CD4-positive, alpha-beta T cell (primary cell): ENCODE measurements at places on chromosomes 6 and 20. TPM values are rescaled to one million over a fixed set of nuclear protein-coding genes. Genes with fewer than 3 reads are reported as not detected.
A peak's percentile ranks its signal among the peaks of the same experiment; 100 is the strongest.

GRCh38 chr6:128883906-128884305 is 968 bp downstream of the LAMA2 start:
- peaks cover 8% of the 10 kb centered on the region for H3K4me1 ChIP-seq
- H3K27me3 ChIP-seq: peaks cover 14% of the 10 kb centered on the region
- no peaks in the 10 kb centered on the region for H3K36me3 ChIP-seq
- H3K4me3 ChIP-seq: no peak overlapping the region

DNA sequence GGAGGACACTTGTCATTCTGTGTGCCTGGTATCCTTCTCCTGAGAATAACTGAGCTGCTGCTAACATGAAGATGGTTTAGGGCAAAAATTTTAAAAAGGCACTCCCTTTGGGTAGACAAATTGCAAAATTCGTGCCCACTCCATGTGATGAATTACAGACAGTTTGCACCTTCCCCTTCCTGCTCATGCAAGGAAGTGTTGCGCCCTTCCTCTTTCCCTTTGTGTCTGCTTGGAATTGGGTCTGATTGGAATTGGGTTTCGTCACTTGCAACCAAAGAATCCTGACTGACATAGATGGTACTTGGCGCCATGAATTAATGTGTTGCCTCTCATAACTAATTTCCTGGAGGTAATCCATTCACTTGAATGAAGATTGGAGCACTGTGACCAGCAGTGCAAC is 62.3 kb upstream of the SHLD1 start:
- no peak for DNase-seq
- H3K27me3 ChIP-seq: no peaks in the 10 kb centered on the region
- no peaks in the 10 kb centered on the region for H3K36me3 ChIP-seq
- no peak overlapping the region for H3K4me3 ChIP-seq
- H3K4me1 ChIP-seq: no peaks in the 10 kb centered on the region
- H3K27ac ChIP-seq: no peak overlapping the region

GRCh38 chr20:64052987-64053840 is 3.8 kb upstream of the SOX18 start:
- DNase-seq: no peak
- H3K4me1 ChIP-seq: peaks cover 27% of the 10 kb centered on the region
- no peaks in the 10 kb centered on the region for H3K36me3 ChIP-seq

DNA sequence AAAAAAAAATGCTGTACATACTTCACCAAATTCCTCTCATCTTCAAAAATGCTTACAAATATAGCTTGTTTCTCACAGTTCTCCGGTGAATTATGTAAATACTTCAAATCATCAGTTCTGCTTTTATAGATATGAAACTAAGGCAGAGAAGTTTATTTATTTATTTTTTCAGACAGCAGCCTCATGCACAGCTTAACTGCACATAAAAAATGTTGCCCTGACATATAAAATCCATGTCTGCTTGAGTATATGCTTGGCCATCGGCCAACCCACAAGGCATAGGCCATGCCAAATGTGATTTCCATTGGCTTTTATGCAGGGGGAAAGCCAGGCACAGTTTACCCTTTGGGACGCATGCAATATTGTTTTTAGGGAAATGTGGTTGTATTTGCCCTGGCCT is 57.3 kb upstream of the PHACTR2 start:
- peaks cover 3% of the 10 kb centered on the region for H3K4me1 ChIP-seq
- H3K27me3 ChIP-seq: no peaks in the 10 kb centered on the region
- H3K27ac ChIP-seq: no peak overlapping the region

DNA sequence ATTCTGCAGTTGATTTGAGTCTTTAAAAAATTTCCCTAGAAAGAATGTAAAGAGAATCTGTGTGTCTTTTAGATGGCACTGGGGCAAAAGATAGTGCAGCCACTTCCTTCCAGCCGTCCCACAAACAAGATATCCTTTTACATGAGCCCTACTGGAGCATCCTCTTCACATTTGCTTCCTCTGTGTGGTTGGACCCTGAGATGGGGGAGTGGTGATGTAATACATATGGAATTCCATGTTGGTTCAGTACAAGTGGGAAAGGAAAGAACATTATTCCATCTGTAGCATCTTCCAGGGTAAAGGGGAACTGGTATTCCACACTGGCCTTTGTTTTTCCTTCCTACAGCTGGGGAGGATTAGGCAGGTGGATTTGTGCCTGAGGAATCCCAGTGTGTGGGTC is 78.9 kb upstream of the ISM1 start:
- DNase-seq: no peak
- H3K27me3 ChIP-seq: peaks cover 2% of the 10 kb centered on the region
- no peaks in the 10 kb centered on the region for H3K4me1 ChIP-seq
- H3K4me3 ChIP-seq: no peak overlapping the region
- H3K27ac ChIP-seq: no peak overlapping the region

GRCh38 chr6:74578339-74578738 is 627.5 kb downstream of the COL12A1 start:
- H3K4me1 ChIP-seq: no peaks in the 10 kb centered on the region
- H3K4me3 ChIP-seq: no peak overlapping the region
- no peaks in the 10 kb centered on the region for H3K36me3 ChIP-seq
- H3K27ac ChIP-seq: no peak overlapping the region
- no peak for DNase-seq
- H3K27me3 ChIP-seq: no peaks in the 10 kb centered on the region

GRCh38 chr6:27865850-27866356 is 46.3 kb downstream of the OR2B2 start:
- H3K36me3 ChIP-seq: no peaks in the 10 kb centered on the region
- H3K27ac ChIP-seq: no peak overlapping the region
- DNase-seq: no peak
- peaks cover 38% of the 10 kb centered on the region for H3K4me1 ChIP-seq

- peaks cover 9% of the 10 kb centered on the region for H3K4me1 ChIP-seq
- H3K27ac ChIP-seq: no peak overlapping the region
- H3K36me3 ChIP-seq: no peaks in the 10 kb centered on the region
- H3K4me3 ChIP-seq: no peak overlapping the region
Measured at GRCh38 chr6:47634210-47635047, 64.0 kb upstream of the ADGRF4 start.

GABRR2 gene
- total RNA-seq: 0.47 TPM

DNA sequence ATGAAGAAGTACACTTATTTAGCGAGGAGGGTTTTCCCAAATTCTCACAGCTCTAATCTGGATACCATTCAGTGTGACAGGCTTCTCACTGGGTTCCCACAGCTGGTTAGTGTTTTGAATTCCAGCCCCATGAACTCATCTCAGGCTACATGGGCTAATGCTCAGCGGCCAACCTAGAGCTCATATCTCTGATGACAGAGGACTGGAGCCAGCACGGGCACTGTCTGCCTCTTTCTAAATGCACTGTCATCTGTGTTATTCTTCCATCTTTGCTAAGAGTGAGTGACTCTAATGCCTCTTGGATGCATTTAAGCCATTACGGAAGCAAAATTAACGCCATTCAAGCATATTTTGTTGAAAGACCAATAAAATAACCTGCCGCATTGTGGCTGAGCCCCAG is 308.9 kb upstream of the JAG1 start:
- H3K4me3 ChIP-seq: no peak overlapping the region
- no peak overlapping the region for H3K27ac ChIP-seq
- H3K36me3 ChIP-seq: no peaks in the 10 kb centered on the region
- no peaks in the 10 kb centered on the region for H3K27me3 ChIP-seq
- no peak for DNase-seq

DNA sequence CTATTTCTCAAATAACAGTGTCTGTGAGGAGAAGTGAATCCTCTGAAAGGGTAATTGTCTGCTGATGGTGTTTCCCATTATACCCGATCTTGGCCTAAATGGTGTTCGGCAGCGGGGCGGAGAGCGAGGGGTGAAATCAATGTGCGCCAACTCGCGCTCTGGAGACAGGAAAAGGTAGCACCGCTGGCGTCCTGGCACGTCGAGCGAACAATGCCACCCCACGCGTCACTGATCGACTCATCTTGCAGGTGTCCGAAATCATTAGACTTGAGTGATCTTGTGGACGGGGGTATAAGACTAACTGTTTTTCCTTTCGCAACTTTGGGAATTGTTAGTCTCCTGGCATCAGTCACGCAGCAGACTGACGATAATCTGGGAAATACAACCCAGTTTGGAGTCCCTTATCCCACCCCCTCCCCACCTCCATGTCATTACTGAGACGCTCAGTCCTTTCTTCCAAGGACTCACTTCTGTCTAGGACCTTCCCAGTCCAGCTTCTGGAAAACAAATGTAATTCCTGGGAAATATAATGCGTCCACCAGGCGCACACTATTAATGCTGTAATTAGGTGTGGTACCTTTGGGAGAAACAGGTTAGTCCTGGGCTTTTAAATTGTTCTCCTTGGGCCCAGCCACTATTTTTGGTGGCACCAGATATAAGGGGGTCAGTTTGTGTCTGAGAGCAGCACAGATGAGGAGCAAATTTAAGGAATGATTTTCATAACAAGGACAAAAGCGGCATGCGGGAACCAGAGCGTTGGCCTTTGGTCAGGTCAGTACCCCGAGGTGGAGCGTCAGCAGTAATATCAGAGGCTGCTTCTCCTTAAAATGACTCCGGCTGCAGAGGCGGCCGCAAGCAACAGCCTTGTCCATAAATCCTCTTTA is 2.3 kb downstream of the LINC00237 start:
- peaks cover 89% of the 10 kb centered on the region for H3K27me3 ChIP-seq
- no peak overlapping the region for H3K27ac ChIP-seq
- H3K4me1 ChIP-seq: peaks cover 68% of the 10 kb centered on the region
- DNase-seq: no peak
- H3K36me3 ChIP-seq: no peaks in the 10 kb centered on the region

PDRG1 gene
- total RNA-seq: 6.5 TPM

DNA sequence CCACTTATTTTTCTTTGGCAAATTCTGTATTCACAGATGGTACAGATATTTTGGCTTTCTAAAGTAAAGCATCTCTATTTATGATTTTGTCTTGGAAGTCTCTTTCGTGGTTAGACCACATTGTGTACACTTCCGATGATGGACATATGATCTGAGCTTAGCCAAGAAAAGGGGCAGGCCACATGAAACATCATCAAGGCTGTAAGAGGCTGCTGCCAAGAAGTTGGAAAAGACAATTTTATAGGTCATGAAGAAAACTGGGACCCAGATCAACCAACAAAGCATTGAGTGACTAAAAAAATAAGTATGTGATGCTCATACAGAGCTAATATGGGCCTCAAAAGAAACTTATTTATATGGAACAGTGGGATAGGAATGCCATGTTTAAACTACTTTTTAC is 266.4 kb downstream of the HAO1 start:
- no peaks in the 10 kb centered on the region for H3K4me1 ChIP-seq
- no peak overlapping the region for H3K27ac ChIP-seq
- no peaks in the 10 kb centered on the region for H3K27me3 ChIP-seq
- no peak for DNase-seq

- H3K4me3 ChIP-seq: no peak overlapping the region
- peaks cover 6% of the 10 kb centered on the region for H3K27me3 ChIP-seq
- no peaks in the 10 kb centered on the region for H3K36me3 ChIP-seq
- H3K4me1 ChIP-seq: peaks cover 4% of the 10 kb centered on the region
- H3K27ac ChIP-seq: no peak overlapping the region
Measured at GRCh38 chr20:1831096-1831495, 64.1 kb upstream of the SIRPA start.

GRCh38 chr20:18717062-18717461 is 96.5 kb upstream of the SCP2D1 start:
- H3K36me3 ChIP-seq: peaks cover 3% of the 10 kb centered on the region
- no peaks in the 10 kb centered on the region for H3K27me3 ChIP-seq
- H3K4me3 ChIP-seq: no peak overlapping the region

DUSP15 gene
- not detected for total RNA-seq

NCOA5 gene
- 10.5 TPM for total RNA-seq

DNA sequence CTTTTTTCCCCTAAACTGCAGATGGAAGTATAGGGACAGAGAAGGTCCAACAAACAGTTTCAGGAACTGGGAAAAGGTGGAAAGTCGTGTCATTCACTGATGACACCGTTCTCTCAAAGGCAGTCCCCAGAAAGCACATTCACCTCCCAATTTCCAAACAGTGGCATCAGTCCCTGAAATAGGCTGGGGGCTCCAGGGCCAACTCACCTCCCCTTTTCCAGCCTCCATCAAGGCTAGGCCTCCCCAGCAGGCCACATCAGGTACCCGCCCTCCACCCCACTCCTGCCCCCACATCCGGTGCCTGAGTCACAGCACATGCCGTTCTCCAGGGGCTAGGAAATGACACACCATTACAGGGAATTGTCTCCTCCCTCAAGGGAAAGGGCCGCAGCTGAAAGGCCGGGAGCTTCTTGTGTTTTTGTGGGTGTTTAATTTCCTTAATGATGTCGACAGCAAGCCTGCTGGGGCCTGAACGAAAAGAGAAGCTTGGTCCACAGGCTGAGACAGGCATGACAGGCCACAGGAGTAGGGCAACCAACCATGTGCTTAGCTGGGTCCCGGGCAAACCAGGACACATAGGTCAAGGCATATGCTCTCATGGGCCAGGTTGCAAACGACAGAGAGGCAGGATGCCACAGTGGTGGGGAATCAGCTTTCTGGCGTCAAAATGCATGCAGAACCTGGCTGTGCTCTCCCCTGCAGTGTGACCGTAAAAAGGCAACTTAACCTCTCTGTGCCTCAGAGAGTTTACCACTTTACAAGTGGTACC is 39.2 kb downstream of the ZMYND8 start:
- peaks cover 6% of the 10 kb centered on the region for H3K36me3 ChIP-seq
- no peak overlapping the region for H3K4me3 ChIP-seq
- H3K27ac ChIP-seq: peak overlapping the region; percentile 42
- no peaks in the 10 kb centered on the region for H3K27me3 ChIP-seq
- peaks cover 53% of the 10 kb centered on the region for H3K4me1 ChIP-seq

PSORS1C2 gene
- total RNA-seq: not detected

- no peak overlapping the region for H3K27ac ChIP-seq
- no peak for DNase-seq
- H3K4me1 ChIP-seq: no peaks in the 10 kb centered on the region
- H3K36me3 ChIP-seq: peaks cover 73% of the 10 kb centered on the region
- no peak overlapping the region for H3K4me3 ChIP-seq
- no peaks in the 10 kb centered on the region for H3K27me3 ChIP-seq
Measured at GRCh38 chr6:42241915-42242314, 24.3 kb upstream of the MRPS10 start.

CTNNBL1 gene
- total RNA-seq: 31.1 TPM

SLC44A4 gene
- total RNA-seq: not detected

GRCh38 chr6:157454762-157455714 is 74.0 kb downstream of the ZDHHC14 start:
- no peak overlapping the region for H3K27ac ChIP-seq
- no peaks in the 10 kb centered on the region for H3K36me3 ChIP-seq
- peaks cover 13% of the 10 kb centered on the region for H3K4me1 ChIP-seq
- DNase-seq: no peak

TPX2 gene
- 0.85 TPM for total RNA-seq
